ENCODE measurements at places on chromosomes 2 and 18. TPM values are rescaled to one million over a fixed set of nuclear protein-coding genes. Genes with fewer than 3 reads are reported as not detected.

- no peak overlapping the region for H3K4me3 ChIP-seq
- no peak overlapping the region for H3K27ac ChIP-seq
- no peaks in the 10 kb centered on the region for H3K4me1 ChIP-seq
- H3K27me3 ChIP-seq: no peaks in the 10 kb centered on the region
- no peaks in the 10 kb centered on the region for H3K36me3 ChIP-seq
- no peak for DNase-seq
Observed at GRCh38 chr2:174775571-174775980, 11.3 kb upstream of the CHRNA1 start.

DNA sequence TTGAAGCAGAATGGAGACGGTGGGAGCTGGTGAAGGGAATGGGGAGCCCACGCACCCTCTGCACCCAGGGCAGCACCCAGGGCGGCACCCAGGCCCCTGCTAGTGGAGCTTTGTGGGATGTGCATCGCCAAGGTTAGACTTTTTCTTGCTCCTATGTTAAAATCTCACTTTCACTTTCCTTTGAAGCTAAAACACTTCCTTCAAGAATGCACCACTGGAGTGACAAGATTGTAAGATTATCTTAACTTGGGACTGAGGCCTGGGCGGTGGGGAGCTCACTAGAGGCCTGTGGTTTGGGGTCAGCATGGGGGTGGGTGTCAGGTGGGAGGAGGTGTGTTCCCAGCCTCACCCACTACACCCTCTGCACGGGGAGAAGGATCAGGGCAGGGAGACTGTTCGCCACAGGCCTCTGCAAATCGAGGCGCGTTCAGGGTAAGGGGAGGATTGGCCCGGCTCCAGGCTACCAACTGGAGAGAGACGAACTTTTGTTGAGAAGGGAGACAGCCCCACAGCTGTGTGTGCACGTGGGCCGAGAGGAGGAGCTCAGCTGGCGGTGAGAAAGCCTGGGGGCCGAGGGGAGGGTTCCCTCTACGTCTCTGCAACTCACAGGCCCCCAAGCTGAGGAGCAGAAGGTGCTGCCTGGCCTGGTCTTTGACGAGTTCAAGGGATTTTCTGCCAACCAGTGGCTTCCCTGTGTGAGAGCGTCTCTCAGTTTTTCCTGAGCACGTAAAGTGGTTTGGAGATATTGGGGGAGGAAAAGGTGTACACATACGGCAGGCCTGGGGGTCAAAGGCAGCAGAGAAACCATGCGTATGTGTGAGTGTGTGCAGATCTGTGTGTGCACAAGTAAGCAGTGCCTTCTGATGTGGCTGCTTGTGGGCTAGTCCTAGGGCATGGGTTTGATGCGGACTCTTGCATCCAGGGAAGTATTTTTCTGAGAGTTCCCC, 147.7 kb downstream of the KLHL29 start:
- no peaks in the 10 kb centered on the region for H3K36me3 ChIP-seq
- no peak for DNase-seq
- no peak overlapping the region for H3K27ac ChIP-seq
- no peaks in the 10 kb centered on the region for H3K27me3 ChIP-seq
- no peak overlapping the region for H3K4me3 ChIP-seq

DNA sequence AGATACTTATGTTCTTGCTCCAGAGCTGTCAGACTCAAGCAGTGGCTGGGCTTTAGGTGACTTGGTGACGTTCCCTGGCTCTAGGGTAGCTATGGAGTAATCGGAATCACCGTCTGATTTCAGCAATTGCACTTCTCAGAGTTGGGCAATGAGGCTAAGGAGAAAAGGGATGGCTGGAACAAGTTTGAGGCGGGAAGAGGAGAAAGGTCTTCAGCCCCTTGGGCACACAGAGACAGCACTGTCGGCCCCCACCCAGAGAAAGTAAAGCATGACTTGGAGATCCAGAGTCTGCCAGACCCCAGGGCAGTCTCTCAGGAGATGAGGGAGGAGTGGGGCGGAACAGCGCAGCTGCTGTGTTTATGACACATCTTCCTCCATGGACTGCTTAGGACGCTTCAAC, 114.5 kb downstream of the KLHL29 start:
- no peaks in the 10 kb centered on the region for H3K4me1 ChIP-seq
- peak; percentile 41 for DNase-seq
- no peaks in the 10 kb centered on the region for H3K27me3 ChIP-seq
- no peak overlapping the region for H3K27ac ChIP-seq
- H3K36me3 ChIP-seq: no peaks in the 10 kb centered on the region

DNA sequence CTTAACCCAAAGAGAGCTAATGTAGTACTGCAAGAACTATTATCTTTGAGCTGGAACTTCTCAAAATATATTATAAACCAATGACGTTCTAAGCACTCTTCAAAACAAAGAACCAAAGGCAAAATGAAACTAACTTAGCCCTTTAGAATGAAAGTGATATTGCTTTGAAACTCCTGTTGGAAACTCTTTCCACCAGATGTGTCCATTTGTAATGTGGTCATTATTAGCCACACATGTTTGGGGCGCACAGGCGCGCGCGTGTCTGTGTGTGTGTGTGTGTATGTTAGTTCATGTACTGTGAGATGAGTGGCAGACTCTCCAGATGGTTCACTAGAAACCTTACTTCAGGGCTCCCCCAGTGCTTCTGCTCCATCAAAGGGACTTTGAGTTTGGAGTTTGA, 323.4 kb downstream of the BCL11A start:
- H3K27ac ChIP-seq: no peak overlapping the region
- DNase-seq: no peak
- no peaks in the 10 kb centered on the region for H3K4me1 ChIP-seq
- H3K36me3 ChIP-seq: no peaks in the 10 kb centered on the region
- no peak overlapping the region for H3K4me3 ChIP-seq
- no peaks in the 10 kb centered on the region for H3K27me3 ChIP-seq

GRCh38 chr18:68053290-68053689, 536.8 kb upstream of the DSEL start:
- DNase-seq: no peak
- no peak overlapping the region for H3K4me3 ChIP-seq
- no peaks in the 10 kb centered on the region for H3K4me1 ChIP-seq
- no peak overlapping the region for H3K27ac ChIP-seq
- H3K36me3 ChIP-seq: no peaks in the 10 kb centered on the region
- H3K27me3 ChIP-seq: no peaks in the 10 kb centered on the region

GRCh38 chr18:66196805-66197204, 407.1 kb downstream of the CDH19 start:
- no peaks in the 10 kb centered on the region for H3K4me1 ChIP-seq
- H3K36me3 ChIP-seq: no peaks in the 10 kb centered on the region
- no peak overlapping the region for H3K27ac ChIP-seq
- DNase-seq: no peak
- no peak overlapping the region for H3K4me3 ChIP-seq
- H3K27me3 ChIP-seq: no peaks in the 10 kb centered on the region

- H3K27ac ChIP-seq: no peak overlapping the region
- H3K4me1 ChIP-seq: no peaks in the 10 kb centered on the region
- H3K27me3 ChIP-seq: no peaks in the 10 kb centered on the region
- no peaks in the 10 kb centered on the region for H3K36me3 ChIP-seq
- no peak for DNase-seq
Observed at GRCh38 chr2:224776795-224777558, 60.8 kb upstream of the CCDC195 start.

- H3K4me1 ChIP-seq: no peaks in the 10 kb centered on the region
- no peak overlapping the region for H3K4me3 ChIP-seq
- DNase-seq: no peak
- H3K36me3 ChIP-seq: no peaks in the 10 kb centered on the region
- H3K27ac ChIP-seq: no peak overlapping the region
Observed at GRCh38 chr18:34796035-34796657, 86.0 kb downstream of the DTNA start.

DNA sequence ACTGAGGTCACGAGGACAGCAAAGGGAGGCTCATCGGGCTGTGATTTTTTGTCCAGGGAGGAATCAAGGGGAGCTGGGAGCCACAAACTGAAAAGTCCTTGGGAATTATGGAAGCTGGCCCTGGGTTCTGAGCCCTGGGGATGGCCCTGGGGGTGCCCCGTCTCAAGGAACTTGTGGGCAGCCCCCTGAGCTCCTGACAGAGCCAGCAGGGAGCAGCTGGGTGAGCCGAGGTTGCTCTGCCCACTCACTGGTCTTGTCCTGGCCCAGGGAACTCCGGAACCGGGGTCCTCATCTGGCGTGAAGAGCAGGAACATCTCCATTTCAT, 61.3 kb upstream of the HDAC4 start:
- DNase-seq: peak; percentile 18
- no peaks in the 10 kb centered on the region for H3K36me3 ChIP-seq
- H3K4me3 ChIP-seq: no peak overlapping the region
- H3K27me3 ChIP-seq: no peaks in the 10 kb centered on the region
- H3K4me1 ChIP-seq: no peaks in the 10 kb centered on the region

GRCh38 chr2:144659731-144660275, 139.9 kb upstream of the ZEB2 start:
- DNase-seq: no peak
- H3K36me3 ChIP-seq: no peaks in the 10 kb centered on the region
- no peak overlapping the region for H3K4me3 ChIP-seq
- H3K27ac ChIP-seq: no peak overlapping the region
- no peaks in the 10 kb centered on the region for H3K4me1 ChIP-seq
- no peaks in the 10 kb centered on the region for H3K27me3 ChIP-seq

- no peaks in the 10 kb centered on the region for H3K27me3 ChIP-seq
- H3K4me3 ChIP-seq: no peak overlapping the region
- H3K27ac ChIP-seq: no peak overlapping the region
- no peak for DNase-seq
- no peaks in the 10 kb centered on the region for H3K36me3 ChIP-seq
Observed at GRCh38 chr2:60512641-60513040, 40.8 kb downstream of the BCL11A start.

GRCh38 chr2:41881249-41881648, 166.6 kb upstream of the PKDCC start:
- no peak overlapping the region for H3K4me3 ChIP-seq
- H3K36me3 ChIP-seq: no peaks in the 10 kb centered on the region
- H3K27ac ChIP-seq: no peak overlapping the region

GRCh38 chr2:12998685-12999084, 281.9 kb downstream of the TRIB2 start:
- H3K27me3 ChIP-seq: no peaks in the 10 kb centered on the region
- H3K36me3 ChIP-seq: no peaks in the 10 kb centered on the region
- H3K4me3 ChIP-seq: no peak overlapping the region
- no peak overlapping the region for H3K27ac ChIP-seq
- H3K4me1 ChIP-seq: no peaks in the 10 kb centered on the region

- no peak overlapping the region for H3K27ac ChIP-seq
- H3K27me3 ChIP-seq: no peaks in the 10 kb centered on the region
- H3K4me1 ChIP-seq: no peaks in the 10 kb centered on the region
- no peak overlapping the region for H3K4me3 ChIP-seq
Observed at GRCh38 chr2:40421631-40422297, 30.1 kb downstream of the SLC8A1 start.

DNA sequence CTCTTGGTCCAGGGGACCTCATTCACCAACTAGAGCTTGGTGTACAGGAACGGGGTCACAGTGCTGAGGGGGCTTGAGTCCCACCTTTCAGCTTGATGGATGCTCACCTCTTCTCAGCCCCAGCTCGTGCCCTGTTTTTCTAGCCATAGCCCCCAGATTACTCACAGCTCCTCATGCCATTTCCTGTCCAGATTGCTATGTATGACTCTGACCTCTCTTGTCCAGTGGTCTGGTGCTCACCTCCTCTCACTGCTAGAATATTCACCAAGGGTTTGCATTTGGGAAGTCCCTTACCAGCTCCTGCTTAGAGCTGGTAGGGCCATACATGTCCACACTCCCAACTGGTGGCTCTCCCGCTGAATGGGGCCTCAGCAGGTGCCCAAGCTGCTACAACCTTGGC, 5.9 kb downstream of the LBX2 start:
- peaks cover 8% of the 10 kb centered on the region for H3K4me1 ChIP-seq
- peaks cover 5% of the 10 kb centered on the region for H3K27me3 ChIP-seq

DNA sequence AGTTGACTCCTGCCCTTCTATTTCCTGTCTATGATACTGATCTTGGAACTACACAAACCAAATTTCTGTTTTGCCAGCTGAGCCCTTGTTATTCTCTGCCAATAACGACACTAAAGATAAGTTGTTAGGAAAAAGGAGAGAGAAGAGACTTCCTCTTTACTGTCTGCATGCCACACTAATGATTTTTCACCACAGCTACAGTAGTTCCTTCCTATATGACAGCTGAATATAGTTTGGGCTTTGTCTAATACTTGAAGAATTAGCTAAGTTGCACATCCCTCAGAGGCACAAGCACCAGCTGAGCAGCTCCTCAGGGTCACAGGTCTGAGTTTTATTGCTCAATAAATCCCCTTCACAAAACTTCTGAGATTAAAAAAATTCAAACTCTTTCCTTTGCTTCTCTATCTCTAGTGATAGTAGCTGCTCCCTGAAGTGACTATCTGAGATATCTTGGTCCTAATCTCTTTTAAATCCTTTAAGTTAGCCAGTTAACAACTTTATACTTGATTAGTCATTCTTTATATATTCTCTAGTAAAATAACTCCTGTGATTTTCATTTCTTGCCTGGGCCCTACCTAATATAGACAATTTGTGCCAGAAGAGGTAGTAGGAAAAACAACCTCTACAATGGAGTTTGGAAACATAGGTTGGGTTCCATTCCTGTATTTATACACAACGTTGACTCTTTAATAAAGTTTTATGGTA, 253.0 kb upstream of the CNTNAP5 start:
- H3K27me3 ChIP-seq: no peaks in the 10 kb centered on the region
- no peaks in the 10 kb centered on the region for H3K4me1 ChIP-seq
- H3K4me3 ChIP-seq: no peak overlapping the region
- H3K27ac ChIP-seq: no peak overlapping the region
- no peak for DNase-seq

DNA sequence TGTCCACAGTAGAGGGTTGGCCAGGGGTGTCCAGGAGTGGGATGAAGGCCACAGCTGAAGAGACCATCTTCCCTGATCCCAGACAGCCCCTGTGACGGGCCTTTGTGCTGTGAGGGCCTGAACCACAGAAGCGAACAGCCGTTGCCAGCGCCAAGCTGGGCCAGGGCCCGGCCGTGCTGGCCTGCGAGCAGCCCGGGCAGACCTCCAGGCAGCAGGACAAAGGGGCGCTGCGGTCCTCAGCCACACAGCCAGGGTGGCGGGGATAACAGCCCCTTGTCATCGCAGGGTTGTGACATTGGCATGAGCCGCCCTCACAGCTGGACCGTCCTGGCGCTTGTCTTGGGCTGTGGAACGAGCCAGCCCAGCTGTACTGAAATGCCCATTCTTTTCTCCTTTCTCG, 161.1 kb downstream of the FAM210A start:
- no peak for DNase-seq
- no peak overlapping the region for H3K4me3 ChIP-seq
- H3K27ac ChIP-seq: no peak overlapping the region
- peaks cover 7% of the 10 kb centered on the region for H3K4me1 ChIP-seq

DNA sequence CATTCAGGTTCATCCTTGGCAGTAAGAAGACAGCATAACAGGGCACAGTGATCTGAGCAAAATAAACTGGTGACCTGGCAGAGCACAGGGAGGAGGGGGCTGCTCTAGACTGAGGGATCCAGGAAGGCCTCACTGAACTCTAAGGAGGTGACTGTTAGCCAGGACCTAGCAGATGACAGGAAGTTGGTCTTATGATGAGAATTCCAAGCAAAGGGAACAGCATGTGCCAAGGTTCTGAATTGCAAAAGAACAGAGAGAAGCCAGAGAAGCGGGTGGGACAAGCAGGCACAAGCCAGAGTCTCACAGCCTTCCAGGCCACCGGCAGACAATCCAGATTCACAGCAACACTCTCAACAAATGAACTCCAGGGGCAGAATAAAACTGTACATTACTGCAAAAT, 152.7 kb upstream of the PTPRM start:
- H3K4me3 ChIP-seq: no peak overlapping the region
- H3K27ac ChIP-seq: no peak overlapping the region
- no peak for DNase-seq
- no peaks in the 10 kb centered on the region for H3K36me3 ChIP-seq

Gene GPR155
- total RNA-seq: 7.6 TPM

Gene CNTNAP5
- 0.50 TPM for total RNA-seq

Gene MOGAT1
- not detected for total RNA-seq

Gene TTN
- total RNA-seq: 3.6 TPM

Gene PLCL1
- 14.7 TPM for total RNA-seq

Gene AQP12A
- not detected for total RNA-seq

Gene SAG
- not detected for total RNA-seq

Gene ALPI
- total RNA-seq: 0.09 TPM

Gene FBXO48
- total RNA-seq: 1.3 TPM

Gene TMEM198
- total RNA-seq: 4.5 TPM

All from kidney (tissue), 22 donors.